ENCODE measurements at places on chromosomes 5 and 9.

- no peaks in the 10 kb centered on the region for H3K36me3 ChIP-seq
- H3K27me3 ChIP-seq = no peaks in the 10 kb centered on the region
- H3K4me3 ChIP-seq = no peak overlapping the region
- no peaks in the 10 kb centered on the region for H3K4me1 ChIP-seq
- DNase-seq = no peak
- H3K27ac ChIP-seq = no peak overlapping the region
Measured at GRCh38 chr5:4113426-4113825, 517.8 kb downstream of the IRX1 start.

- no peak overlapping the region for H3K4me3 ChIP-seq
- H3K36me3 ChIP-seq = peaks cover 25% of the 10 kb centered on the region
- H3K4me1 ChIP-seq = peaks cover 1% of the 10 kb centered on the region
- H3K27me3 ChIP-seq = no peaks in the 10 kb centered on the region
Measured at GRCh38 chr9:19286634-19287188, 56.2 kb downstream of the DENND4C start.

DNA sequence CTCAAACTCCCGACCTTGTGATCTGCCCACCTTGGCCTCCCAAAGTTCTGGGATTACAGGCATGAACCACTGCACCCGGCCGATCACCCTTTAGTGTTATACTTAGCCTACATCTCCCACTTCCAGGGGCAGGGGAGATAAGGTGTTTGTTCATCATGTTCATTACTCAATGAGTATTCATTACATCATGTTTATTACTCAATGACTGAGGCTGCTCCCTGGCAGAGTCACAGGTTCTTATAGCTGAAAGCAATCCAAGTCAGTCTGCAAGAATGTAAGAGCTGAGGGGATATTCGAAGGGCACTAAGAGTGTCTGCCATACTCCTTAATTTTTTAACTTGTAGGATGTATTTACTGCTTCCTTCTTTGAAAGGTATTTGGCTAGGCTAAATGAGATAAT is 214.2 kb downstream of the SPATA31D1 start:
- H3K27ac ChIP-seq = no peak overlapping the region
- no peaks in the 10 kb centered on the region for H3K4me1 ChIP-seq
- no peaks in the 10 kb centered on the region for H3K27me3 ChIP-seq
- no peak for DNase-seq
- no peaks in the 10 kb centered on the region for H3K36me3 ChIP-seq

DNA sequence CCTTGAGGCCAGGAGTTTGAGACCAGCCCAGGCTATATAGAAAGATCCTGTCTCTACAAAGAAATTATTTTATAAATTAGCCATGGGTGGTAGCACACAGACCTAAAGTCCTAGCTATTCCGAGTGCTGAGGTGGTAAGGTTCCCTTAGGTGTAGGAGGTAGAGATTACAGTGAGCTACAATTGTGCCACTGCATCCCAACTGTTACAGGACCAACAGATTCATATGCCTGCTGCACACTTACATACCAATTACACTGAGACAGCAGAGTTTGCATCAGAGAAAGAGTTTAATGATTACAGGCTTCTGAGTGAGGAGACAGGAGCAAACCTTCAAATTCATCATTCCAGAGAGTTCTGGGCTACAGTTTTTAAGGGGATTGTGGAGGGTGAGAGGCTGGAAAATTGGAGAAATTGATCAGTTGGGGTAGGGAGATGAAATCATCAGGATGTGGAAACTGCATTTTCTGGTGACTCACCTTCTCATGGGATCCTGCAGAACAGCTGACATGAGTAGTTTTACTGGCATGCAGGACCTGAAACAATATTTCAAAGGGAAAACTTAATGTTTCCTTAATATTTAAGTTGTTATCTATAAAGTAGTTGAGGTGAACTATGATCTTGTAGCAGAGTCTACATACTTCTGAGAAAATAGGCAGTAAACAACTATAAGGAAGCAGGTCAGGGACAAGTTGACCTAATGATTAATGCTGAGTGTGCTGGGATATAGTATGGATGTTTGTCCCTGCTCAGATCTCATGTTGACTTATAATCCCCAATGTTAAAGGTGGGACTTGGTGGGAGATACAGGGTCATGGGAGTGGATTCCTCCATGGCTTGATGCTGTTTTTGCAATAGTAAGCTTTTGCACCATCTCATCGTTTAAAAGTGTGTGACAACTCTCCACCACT is 54.7 kb downstream of the ANXA2R start:
- H3K27me3 ChIP-seq = no peaks in the 10 kb centered on the region
- DNase-seq = no peak
- H3K27ac ChIP-seq = no peak overlapping the region
- peaks cover 17% of the 10 kb centered on the region for H3K36me3 ChIP-seq
- peaks cover 36% of the 10 kb centered on the region for H3K4me1 ChIP-seq

- H3K4me3 ChIP-seq = no peak overlapping the region
- H3K4me1 ChIP-seq = no peaks in the 10 kb centered on the region
- no peaks in the 10 kb centered on the region for H3K36me3 ChIP-seq
- no peak for DNase-seq
- no peak overlapping the region for H3K27ac ChIP-seq
Measured at GRCh38 chr9:132798817-132799790, 79.0 kb downstream of the AK8 start.

DNA sequence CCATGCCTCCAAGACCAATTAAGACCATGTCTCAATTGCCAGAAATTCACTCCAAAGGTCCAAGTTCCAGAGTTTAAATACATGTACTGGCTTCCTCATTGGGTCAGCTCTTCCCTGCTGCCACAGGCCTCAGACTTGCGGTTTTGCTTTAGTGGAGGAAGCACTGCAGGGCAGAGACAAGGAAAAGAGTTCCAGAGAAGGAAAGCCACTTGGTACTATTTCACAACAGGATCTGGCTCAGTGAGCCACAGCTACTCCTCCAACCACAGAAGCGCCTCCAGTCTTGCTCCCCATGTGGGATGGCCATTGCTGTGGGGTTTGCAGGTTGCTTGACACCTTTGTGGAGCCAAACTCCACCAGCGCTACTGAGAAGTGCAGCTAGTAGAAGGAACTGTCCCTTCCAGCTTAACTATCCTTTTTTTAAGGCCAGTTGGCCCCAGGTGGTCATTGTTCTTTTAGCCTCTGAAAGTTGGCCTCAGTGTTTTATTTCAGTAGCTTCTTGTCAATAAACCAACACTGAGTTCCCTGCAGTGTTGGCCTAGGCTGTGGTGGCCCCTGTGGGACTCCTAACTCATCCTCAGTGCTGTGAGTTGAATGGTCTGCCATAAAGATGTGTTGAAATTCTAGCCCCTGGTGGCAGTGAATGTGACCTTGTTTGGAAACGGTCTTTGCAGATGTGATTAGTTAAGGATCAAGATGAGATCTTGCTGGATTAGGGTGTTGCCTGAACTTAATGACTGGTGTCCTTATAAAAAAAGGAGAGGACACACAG is 93.7 kb upstream of the DAP start:
- no peaks in the 10 kb centered on the region for H3K36me3 ChIP-seq
- no peak overlapping the region for H3K4me3 ChIP-seq
- H3K27me3 ChIP-seq = peaks cover 12% of the 10 kb centered on the region

DNA sequence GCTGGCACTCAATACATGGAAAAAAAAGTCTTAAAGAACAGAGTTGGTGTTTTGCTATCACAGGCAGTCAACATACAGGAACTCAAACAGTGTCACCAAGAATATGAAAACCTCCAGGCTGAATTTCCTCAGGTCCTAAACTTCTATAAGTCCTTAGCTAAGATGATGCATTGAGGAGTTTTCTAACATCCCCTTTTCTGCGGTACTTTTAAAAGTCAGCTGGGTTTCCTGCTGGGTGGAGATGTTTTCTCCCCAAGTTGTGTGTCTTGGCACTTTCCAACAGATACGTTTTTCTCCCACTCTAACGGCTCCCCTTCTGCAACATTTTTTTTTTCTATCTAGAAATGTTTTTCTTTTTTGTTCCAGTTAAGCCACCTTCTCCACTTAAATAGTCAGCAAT is 244.8 kb upstream of the HAPLN1 start:
- no peaks in the 10 kb centered on the region for H3K36me3 ChIP-seq
- no peak for DNase-seq
- H3K27me3 ChIP-seq = no peaks in the 10 kb centered on the region
- no peak overlapping the region for H3K4me3 ChIP-seq
- no peak overlapping the region for H3K27ac ChIP-seq

DNA sequence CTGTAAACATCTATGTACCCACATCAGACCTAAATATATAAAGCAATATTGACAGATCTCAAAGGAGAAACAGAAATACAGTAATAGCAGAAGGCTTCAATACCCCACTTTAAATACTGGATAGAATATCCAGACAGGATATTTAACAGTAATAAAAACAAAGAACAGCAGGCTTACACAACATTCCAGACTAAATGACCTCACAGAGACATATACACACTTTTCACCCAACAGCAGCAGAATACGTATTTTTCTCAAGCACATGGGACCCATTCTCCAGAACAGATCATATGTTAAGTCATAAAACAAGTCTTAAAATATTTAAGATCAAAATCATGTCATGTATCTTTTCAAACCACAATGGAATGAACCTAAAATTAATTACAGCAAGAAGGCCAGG is 76.8 kb downstream of the CAMSAP1 start:
- no peaks in the 10 kb centered on the region for H3K27me3 ChIP-seq
- peaks cover 23% of the 10 kb centered on the region for H3K36me3 ChIP-seq
- H3K4me3 ChIP-seq = no peak overlapping the region
- no peak for DNase-seq
- H3K4me1 ChIP-seq = peaks cover 4% of the 10 kb centered on the region
- H3K27ac ChIP-seq = no peak overlapping the region

DNA sequence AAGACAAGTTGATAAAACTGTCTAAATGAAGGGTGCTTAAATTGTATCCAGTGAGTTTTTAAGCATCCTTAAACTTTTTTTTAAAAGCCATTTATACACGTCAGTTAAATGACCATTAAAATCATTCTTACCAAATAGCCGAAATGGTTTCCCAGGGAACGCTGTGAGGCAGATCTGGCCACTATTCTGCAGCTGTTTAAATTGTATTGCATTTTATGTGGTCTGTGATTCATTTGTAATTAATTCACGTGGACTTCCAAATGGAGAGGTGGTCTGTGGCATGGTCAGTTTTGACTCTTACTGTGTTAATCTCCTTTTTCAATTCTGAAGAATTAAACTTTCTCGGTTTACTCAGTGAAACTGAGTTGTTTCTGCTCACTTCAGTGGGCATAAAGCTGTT is 113.7 kb upstream of the OTULINL start:
- H3K27me3 ChIP-seq = peaks cover 14% of the 10 kb centered on the region
- no peak for DNase-seq
- no peaks in the 10 kb centered on the region for H3K4me1 ChIP-seq
- H3K27ac ChIP-seq = no peak overlapping the region
- H3K36me3 ChIP-seq = no peaks in the 10 kb centered on the region
- no peak overlapping the region for H3K4me3 ChIP-seq

Data from activated CD4-positive, alpha-beta T cell treated with anti-CD3 and anti-CD28 coated beads, Interleukin-2, amount 10 ng/mL, durations not matched to agents 24 days and 14 days (primary cell).